Upper lobe of right lung (tissue), 1 donor: ENCODE measurements at places on chromosomes 11 and 22.
A peak's percentile ranks its signal among the peaks of the same experiment; 100 is the strongest.

DNA sequence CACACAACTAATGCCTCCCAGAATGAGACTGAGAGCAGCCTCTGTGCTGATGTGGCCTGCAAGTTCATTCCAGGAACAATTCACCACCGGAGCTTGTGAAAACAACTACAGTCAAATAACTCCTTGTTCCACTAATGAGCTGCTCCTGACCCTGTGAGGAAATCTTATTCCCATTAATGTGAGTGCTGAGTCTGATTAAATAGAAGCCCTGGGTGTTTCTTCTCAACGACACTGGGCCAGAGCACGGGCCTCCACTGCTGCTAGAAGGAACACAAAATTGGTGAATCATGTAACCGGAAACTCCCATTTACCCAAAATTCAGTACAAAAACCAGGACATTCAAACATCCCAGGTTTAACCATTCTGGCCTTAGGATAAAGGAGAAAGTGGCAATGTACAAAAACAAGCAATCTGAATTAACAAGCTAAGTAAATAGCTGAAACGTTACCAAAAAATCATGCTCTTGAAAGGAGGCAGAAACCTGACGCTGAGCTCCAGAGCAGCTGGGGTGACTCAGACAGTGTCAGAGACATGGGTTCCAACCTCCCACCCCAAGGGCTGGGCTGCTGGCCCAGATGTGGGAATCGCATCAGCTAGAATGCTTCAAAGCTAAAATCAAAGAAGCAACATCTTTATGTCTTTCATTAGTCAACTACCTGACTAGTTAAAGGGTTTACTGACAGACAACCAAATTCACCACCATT lies 26.7 kb downstream of the SERGEF start:
- H3K4me3 ChIP-seq: no peak overlapping the region
- H3K27ac ChIP-seq: no peak overlapping the region
- DNase-seq: no peak
- H3K4me1 ChIP-seq: no peaks in the 10 kb centered on the region
- H3K36me3 ChIP-seq: peaks cover 43% of the 10 kb centered on the region

DNA sequence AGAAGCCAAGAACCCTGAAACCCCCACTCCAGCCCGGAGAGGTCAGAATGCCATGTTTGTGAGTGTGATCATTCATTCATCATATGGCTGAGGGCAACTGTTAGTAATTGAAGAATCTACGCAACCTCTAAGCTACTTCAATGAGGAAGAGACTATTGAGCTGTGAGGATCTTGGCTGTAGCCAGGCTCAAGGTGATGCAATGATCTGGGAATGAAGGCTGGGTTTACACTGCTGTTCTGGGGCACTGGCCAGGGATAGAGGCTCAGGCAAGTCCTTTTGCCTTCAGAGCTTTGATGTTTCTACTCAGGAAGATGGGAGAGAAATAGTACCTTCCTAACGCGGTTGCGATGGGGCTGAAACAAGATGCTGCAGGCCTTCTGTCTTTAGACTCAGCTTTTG lies 12.9 kb downstream of the CRYBB2 start:
- no peaks in the 10 kb centered on the region for H3K4me1 ChIP-seq
- no peak overlapping the region for H3K4me3 ChIP-seq
- H3K27me3 ChIP-seq: peaks cover 12% of the 10 kb centered on the region
- H3K27ac ChIP-seq: no peak overlapping the region
- no peak for DNase-seq

GRCh38 chr22:50674606-50675552 lies 2.3 kb downstream of the SHANK3 start:
- H3K27ac ChIP-seq: peak overlapping the region; percentile 42
- peaks cover 17% of the 10 kb centered on the region for H3K27me3 ChIP-seq
- H3K4me1 ChIP-seq: no peaks in the 10 kb centered on the region
- H3K4me3 ChIP-seq: peak overlapping the region; percentile 51
- DNase-seq: peak; percentile 90

GRCh38 chr11:35165423-35166368 lies 26.7 kb downstream of the CD44 start:
- peaks cover 94% of the 10 kb centered on the region for H3K4me1 ChIP-seq
- no peaks in the 10 kb centered on the region for H3K36me3 ChIP-seq
- no peaks in the 10 kb centered on the region for H3K27me3 ChIP-seq
- H3K4me3 ChIP-seq: no peak overlapping the region
